GM13976 (cell line): ENCODE measurements at places on chromosomes 6 and 20.

- no peak for DNase-seq
These were observed 44.9 kb downstream of the SNAI1 start for GRCh38 chr20:50027611-50028105.

GRCh38 chr20:15278041-15278440, 940.6 kb upstream of the FLRT3 start:
- DNase-seq: no peak

- DNase-seq: no peak
These were observed 63.3 kb downstream of the PLCG1 start for GRCh38 chr20:41200446-41201202.

DNA sequence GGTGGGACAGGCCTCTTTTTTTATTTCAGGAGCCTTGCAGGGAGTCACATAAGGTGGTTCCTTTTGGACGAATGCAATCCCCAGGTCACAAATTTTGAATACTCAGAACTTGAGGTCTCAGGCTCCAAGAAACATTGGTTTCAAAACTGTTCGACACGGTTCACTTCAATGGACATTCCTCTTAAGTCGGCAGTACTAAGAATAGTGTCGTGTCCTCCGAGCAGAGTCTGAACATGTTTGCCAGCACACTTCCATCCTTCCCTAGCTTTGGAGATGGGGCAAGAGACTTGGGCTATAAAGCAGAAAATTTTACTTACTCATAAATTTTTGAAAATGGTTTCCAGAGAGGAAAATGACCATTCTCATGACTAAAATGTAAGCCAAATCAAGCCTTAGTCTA, 265.4 kb downstream of the THBS2 start:
- no peak for DNase-seq

DNA sequence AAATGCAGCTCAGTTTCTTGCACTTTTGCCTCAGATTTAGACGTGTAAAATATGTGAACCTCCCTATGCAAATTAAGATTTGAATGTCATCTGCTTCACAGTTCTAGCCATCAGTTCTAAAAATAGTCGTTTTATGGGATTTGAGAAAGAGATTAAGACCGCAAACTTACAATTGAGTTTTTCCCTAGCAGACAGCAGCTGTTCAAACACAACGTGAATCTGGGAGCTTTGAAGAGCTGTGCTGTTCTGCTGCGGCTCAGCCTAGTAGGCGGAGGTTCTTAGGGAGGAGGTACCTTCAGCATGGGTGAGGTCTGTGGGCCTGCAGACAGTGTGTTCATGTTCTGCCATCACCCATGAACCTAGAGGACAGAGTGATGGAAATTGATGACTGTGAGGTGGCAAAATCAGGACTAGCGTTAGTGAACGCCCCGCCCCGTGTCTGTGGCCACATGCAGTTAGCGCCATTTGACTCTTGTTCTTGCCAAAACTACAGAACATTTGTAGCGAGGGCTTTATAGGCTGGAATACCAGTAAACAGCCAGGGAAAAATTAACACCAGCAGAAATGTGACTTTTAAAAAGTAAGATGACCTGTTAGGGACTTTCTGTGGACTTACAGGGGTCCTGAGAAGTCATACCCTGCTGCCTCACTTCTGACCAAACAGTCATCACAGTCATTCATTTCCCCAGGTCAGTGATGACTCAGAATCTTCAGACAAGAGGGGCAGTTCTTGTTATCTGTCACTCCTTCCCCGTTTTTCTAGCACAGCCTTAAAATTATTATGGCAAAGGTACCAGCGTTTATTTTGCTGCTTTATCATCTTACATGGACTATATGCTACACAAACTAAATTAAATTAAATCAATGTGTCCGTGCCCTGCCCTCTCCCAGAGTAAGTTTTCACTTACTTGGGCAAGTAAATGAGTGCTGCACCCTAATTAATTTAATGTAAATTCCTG, 84.3 kb upstream of the TMEM181 start:
- DNase-seq: peak; percentile 84

DNA sequence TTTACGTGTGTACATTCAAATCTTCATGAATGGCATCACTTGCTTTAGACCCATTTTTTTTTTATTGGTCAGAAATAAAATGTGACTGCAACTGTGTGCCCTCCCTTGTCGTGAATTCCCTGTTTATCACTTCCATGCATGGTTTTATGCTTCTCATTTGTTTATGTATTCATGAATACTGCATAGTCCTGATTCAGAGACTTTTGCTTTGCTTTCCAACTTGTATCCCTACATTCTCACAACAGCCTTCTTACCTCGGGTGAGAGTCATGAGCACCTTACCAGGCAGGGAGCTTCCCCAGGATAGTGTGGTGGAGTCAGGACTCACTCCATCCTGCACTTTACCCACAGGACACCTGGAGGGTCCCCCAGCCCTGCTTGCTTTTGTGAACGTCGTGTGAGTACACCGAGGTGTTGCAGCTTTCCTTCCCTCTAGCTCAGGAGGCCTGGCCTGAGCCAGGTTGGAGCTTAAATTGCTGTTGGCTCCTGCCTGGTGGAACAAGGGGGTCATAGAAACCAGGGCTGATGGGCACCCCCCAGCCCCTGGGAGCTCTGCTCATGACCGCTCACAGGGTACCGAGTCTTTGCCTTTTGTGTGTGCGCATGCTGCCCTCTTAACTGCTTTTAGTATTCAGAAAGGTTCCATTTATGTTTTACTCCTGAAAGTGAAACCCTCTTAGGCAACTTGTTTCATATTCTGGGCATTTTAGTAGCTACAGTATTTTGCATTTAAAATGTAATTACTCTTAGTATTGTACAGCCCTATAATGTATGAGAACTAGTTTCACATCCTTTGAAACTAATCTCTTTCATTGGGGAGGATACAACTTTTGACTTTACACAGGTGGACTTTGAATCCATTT, 66.0 kb downstream of the CDS2 start:
- no peak for DNase-seq

DNA sequence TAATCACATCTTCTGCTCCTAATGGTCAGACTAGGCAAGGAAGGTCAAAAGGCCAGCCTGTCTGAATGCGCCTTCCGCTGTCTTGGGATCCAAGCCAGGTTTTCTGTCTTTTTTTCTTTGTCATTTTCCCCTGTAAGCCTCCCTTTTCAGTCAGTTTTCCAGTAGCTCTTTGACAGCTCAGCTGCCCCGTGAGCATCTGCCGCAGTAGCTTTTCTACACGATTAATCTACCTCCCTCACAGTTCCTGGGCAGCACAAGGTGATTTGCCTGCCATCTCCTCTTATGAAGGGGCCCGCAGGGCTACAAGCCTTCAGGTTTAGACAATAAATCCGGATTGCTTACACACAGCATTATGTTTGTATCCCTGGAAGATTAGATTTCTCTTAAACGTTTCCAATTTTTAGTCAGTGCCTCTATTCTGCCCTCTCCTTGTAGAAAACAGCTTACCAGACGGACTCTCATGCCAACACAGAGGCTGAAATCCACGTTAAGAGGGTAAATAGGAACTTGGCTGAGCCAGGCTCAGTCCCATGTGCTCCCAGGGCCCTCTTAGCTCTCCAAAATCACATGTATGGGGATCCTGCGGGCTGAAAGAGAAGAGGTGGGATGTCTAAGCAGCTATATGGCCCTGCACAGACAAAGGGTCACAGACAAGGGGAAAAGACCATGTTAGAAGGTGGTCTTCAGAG, 77.2 kb downstream of the LY86 start:
- DNase-seq: no peak
